Umbilical cord (tissue), 2 donors: ENCODE measurements at places on chromosomes 1 and 21.
A peak's percentile ranks its signal among the peaks of the same experiment; 100 is the strongest.

- no peak for DNase-seq
Measured at GRCh38 chr1:233478611-233479010, 135.3 kb upstream of the KCNK1 start.

GRCh38 chr1:25991937-25992688, 5.8 kb downstream of the PAFAH2 start:
- no peak for DNase-seq

DNA sequence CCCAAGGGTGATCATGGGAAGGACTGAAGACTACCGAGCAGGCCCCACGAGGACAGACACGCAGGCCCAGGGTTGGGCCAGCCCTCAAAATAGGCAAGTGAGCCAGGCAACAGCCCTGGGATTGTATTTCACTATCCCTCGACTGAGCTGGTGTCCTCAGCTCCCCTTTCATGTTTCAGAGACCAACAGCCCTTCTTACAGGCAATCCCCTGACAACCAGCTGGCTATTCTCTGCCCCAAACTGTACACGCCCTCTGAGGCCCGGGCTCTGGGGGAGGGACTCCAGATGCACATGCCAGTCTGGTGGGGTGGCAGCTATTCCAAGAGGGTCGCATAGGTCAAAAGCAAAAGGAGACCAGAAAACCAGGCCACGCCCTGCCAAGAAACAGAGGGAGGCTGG, 243.0 kb downstream of the TOMM20 start:
- DNase-seq, result peak; percentile 59

GRCh38 chr21:39630191-39630591, 17.5 kb downstream of the B3GALT5 start:
- DNase-seq, result no peak

- DNase-seq, result no peak
Measured at GRCh38 chr1:63320022-63320721, 2.2 kb upstream of the FOXD3 start.

- DNase-seq, result no peak
Measured at GRCh38 chr1:174052621-174053020, 30.5 kb upstream of the RC3H1 start.

DNA sequence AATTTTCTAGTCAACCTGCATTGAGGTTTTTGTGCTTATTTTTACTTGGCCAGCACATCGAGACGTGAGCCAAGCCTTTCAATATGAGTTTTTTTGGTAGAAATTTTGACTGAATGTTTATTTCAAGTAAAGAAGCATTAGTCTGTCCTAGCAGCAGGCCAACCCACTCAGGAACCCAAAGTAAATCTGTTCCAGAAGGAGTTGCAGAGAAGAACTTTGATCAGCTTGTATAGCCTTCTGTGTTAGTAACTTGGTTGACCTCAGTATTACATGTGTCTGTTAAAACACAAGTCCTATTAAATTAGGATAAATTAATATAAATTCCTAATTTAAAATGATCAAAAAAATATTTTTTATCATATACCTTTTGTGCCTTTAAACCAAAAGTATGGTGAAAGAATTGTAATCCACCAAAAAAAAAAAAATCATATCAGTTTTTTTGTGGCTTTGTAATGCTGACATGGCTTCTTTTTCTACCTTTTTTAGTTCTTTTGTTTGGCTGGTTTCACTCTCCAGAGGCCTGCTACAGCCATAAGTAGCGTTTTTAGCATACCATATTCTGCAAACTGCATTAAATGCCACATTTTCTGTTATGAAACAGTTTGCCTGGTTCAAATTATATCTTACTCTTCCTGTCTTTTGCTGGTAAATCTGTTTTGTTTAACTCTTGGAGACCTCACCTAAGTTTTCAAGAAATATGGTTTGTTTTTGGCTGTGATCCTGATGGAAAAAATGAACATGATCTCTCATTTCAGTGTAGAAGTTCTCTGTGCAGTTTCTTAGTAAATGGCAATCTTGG, 39.5 kb downstream of the ATF6 start:
- peak; percentile 71 for DNase-seq

DNA sequence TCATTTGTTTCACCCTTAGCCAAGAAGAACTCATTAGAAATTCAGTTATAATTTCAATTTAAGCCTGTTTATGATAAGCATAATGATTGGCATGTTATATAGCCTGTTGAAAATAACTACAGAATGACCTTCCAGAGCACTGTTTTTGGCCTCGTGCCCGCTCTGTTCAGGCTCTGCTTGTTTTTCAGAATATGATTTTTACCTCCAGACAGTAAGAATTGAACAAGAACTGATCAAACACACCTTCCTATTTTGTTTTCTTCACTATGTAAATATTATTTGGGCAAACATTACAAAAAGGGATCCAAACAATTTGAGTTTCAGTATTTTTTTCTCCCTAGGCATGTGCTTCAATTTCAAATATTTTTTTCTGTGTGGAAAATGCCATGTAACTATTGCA, 48.1 kb upstream of the ANGPTL1 start:
- no peak for DNase-seq

GRCh38 chr1:110525249-110525595, 6.2 kb upstream of the KCNA10 start:
- DNase-seq, result no peak

- DNase-seq, result no peak
Measured at GRCh38 chr1:223006371-223006770, 136.7 kb downstream of the TLR5 start.

DNA sequence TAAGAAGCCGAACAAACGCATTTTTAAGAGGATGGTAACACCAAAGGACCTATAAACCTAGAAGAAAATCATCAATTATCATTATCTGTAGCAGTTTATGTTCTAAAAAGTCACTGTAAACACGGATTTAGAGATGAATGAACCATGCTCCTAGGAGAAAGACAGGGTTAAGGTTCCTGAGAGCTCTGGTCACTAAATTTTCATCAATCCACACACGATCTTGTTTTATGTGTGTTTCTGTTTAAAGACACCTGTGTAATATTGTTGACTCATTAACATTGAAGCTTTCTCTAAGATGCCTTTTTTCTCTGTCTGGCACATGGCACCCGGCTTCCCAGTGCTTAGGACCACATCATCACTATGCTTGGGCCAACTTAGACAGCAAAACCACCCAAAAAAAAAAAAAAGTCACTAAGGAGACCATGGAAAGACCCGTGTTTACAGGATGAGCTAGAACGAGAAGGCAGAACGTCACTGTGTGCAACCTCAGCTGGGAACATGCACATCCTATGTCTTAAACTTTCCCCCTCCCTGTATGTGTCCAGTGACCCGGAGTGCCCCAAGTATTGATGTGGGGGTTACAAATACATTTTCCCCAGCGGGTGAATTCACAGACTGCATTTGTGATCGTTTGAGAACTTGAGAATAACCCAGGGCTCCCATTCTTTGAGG, 55.8 kb upstream of the PDE9A start:
- DNase-seq, result no peak

GRCh38 chr21:43025636-43026180, 49.9 kb downstream of the CBS start:
- peak; percentile 18 for DNase-seq

DNA sequence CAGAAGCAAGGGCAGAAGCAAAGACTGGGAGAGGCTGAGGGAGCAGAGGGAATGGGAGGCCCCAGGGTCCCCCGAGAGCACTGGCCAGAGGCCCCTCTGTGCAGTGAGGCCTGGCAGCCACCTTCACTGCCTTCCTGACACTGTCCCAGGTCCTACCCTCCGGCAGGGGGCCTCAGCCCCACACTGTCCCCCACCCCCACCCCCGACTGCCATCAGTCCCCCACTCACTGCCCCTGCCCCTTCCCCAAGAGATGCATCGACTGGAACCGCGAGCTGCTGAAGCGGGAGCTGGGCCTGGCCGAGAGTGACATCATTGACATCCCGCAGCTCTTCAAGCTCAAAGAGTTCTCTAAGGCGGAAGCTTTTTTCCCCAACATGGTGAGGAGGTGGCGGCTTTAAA, 13.0 kb upstream of the PADI6 start:
- DNase-seq, result no peak

- DNase-seq, result no peak
Measured at GRCh38 chr1:31822766-31823165, 6.9 kb upstream of the SPOCD1 start.

DNA sequence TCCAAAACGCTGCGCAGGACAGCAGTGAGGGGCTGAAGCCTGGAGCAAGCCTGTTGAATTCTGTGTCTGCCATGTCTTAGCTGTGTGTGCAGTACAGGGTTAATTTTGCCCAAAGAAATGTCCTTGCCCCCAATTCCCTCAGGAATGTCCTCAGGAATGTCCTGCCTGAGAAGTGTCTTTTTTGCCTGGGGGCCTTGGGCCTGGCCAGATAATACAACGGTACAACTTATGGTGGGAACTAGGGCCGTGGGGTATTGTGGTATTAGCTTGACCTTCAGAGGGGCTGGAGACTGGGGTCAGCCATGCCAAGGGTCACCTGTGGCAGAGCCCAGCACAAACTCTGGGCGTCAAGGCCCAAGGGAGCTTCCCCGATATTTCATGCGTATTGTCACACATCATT, 107.7 kb downstream of the AJAP1 start:
- no peak for DNase-seq

DNA sequence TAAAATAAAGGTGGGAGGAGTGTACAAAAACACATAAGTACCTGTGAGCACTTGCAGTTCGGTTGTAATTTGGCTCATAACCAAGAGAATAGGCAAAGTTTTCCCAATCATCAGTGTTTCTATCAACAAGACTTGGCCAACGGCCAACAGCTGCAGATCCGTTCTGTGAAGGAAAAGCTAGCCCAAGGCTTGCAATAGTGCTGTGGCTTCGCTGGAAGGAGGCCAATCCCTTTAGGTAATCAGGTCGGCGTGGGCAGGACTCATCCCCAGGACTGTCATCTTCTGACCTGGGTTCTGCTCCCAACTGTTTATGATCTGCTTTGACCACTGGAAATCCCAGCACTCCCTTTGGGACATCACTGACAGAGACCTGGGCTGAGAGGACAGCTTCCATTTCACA, 107.8 kb downstream of the LYST start:
- DNase-seq, result no peak

DNA sequence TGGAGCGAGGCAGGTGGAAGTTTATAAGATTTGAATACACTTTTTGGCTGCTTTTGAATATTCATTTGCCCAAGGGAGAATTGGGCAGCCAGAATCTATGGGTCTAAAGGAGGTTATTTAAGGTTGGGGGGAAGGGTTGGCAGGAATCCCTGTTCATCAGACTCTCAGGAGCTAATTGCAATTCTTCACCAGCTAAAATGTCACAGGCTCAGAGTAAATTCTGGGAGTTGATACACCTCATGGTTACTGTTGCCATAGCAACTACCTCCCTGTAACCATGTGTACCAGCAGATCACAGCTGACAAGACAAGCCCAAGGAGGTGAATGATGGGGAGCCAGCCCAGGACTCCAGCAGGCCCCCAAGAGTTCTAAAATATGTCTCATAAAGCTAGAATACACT, 75.5 kb downstream of the CAMK2N1 start:
- no peak for DNase-seq

- DNase-seq, result peak; percentile 13
Measured at GRCh38 chr21:21921410-21922232, 923.4 kb downstream of the NCAM2 start.

- DNase-seq, result no peak
Measured at GRCh38 chr21:44779417-44780136, 22.0 kb downstream of the UBE2G2 start.

DNA sequence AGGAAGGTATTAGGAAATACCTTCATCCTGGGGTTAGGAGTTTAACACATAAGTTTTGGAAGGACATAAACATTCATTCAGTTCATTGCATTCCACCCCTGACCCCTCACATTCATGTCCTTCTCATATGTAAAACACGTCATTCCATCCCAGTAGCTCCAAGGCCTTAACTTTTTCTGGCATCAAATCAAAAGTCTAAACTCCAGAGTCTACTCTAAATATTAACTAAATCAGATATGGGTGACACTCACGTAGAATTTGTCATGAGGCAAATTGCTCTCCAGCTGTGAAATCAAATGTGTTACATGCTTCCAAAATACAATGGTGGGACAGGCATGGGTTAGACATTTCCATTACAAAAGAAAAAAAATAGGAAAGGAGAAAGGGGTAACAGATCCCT, 298.2 kb upstream of the LRRC7 start:
- DNase-seq, result no peak
